ENCODE measurements at places on chromosomes 12 and 14.

- DNase-seq: peak; percentile 39
Observed at GRCh38 chr12:21697904-21698630, 40.4 kb upstream of the LDHB start.

- no peak for DNase-seq
Observed at GRCh38 chr12:106644335-106645073, 61.7 kb downstream of the RFX4 start.

- DNase-seq: no peak
Observed at GRCh38 chr12:41289501-41289900, 101.4 kb downstream of the PDZRN4 start.

DNA sequence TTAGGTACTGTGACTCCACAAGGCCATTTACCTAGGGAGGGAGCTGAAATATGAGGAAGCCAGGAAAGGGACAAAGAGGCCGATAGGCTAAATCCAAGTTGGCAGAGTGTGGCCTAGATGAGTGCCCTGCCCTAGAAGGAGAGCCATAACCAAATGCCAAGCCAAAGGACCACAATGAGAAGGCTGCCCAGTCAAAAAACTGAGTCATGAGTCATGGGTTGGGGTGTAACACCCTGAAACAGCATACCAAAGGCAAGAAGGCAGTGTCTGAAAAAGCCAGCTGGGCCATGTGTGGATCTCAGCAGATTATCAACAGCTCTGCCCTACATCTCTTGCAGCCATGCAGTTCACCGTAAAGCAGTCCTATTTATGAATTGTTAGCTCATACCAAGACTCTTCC lies 171.7 kb downstream of the PHLDA1 start:
- no peak for DNase-seq

DNA sequence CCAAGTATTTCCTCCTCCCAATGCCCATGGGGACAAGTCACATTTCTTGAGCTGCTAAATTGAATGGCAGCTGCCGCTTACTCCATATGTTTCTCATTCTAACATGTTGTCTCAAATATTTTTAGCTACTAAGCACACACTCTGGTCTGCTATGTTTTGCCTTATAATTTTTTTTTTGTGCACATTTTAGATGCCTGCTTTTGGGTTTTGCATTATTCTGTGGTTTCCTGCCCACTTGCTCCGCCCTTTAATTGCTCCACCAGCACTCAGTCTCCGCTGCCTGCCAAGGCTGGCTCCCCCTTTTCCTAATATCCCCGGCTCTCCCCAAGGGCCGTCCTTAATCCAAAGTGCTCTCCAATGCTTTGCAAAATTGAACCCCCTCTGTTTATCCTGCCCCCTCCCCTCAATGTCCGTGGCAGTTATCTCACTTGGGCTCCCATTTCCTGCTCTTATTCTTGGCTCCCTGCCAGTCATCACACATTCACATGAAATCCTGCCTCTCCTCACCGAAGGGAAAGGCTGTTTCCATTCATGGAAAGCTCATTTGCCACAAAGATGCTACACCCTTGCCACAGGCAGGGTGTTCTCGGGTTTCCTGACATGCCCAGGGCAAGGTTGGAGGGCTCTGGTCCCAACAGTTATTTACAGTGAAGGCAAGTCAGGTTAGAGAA lies 79.4 kb downstream of the C12orf75 start:
- DNase-seq: no peak

GRCh38 chr12:105960319-105961083 lies 178.3 kb downstream of the NUAK1 start:
- no peak for DNase-seq

DNA sequence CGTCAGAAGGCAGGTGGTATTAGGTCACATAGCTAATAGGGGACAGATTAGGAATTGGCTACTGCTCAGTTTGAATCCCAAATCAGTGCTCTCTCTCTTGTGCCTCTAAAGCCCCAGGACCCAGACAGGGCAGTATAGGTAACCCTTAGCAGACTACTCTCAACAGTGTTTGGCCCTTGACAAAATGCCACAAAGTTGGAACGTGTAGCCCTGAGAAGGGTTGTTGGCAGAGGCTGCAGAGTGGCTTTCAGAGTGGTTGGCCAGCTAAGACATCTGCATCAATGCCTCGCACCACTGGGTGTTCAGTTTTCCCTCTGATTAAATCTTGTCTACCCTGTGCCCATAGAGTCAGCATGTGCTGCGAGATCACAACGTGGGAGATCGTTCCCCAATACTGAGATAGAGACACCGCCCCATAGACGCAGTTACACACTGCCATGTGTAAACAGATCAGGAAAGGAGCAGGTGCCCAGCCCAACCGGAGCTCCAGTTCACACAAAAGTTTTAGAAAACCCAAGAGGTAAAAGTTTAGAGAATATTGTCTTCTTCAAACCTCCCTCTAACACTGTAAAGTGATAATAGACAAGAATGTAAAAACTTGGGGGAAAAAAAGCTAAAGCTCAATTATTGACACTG lies 48.3 kb downstream of the EML1 start:
- no peak for DNase-seq

GRCh38 chr14:23661542-23661941 lies 25.4 kb downstream of the DHRS2 start:
- no peak for DNase-seq

DNA sequence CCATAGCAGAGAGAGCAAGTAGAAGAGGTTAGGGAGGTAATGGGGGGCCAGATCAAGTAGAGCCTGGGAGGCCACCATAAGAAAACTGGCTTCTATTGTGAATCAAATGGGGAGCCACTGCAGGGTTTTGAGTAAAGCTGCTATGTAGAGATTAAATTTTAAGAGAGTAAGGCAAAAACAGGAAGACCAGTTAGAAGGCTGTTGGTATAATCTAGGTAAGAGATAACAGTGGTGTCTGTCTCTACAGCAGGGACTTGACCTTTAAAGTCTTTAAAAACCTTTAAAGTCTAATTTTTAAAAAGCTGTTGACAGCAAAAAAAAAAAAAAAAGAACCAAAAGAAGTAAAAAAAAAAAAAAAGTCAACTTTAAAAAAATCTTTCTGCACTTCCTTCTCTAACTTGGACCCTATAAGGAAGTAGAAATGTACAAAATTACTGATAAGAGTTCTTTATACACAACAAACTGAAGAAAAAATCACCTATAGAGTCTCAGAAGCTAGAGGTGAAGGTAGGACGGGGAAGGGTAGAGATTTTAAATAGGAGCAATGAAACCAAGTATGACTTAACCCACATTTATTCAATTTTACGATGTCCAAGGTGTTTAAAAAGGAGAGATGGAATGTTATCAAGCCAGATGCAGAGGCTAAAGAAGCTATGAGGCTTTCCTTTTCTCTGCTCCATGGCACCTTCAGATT lies 26.1 kb downstream of the SGPP1 start:
- no peak for DNase-seq

GRCh38 chr14:64510825-64511671 lies 6.5 kb downstream of the ZBTB1 start:
- DNase-seq: peak; percentile 85

GRCh38 chr14:77838831-77839511 lies 39.1 kb downstream of the ADCK1 start:
- DNase-seq: no peak

DNA sequence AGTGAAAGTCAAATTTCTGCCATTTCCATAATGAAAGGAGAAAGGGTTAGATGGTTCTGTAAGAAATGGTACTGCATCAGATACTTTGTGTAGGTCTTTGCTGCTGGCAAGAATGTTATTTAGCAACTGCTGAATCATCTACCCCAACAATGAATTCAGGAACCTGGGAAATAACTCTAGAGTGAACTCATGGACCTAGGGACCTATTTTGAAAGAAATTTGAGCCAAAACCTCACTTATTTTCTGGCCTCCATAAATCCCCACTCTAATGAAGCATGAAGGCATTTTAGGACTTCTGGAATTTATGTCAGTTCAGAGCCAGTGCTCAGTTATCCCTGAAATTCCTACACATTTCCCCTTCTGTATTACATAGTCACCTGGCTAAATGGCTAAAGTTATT lies 50.9 kb upstream of the CPNE8 start:
- no peak for DNase-seq

GRCh38 chr12:79546466-79547043 lies 144.2 kb downstream of the PAWR start:
- DNase-seq: no peak

- no peak for DNase-seq
Observed at GRCh38 chr12:96514328-96514727, 25.0 kb downstream of the CFAP54 start.

- DNase-seq: peak; percentile 57
Observed at GRCh38 chr14:105419195-105420091, at the start of gene MTA1. Gene MTA1 (plus strand): TSS chr14:105419827. CDS start chr14:105420036, 209 bp downstream.

- DNase-seq: peak; percentile 82
Observed at GRCh38 chr14:52355016-52355431, 40.9 kb downstream of the PTGER2 start.

- no peak for DNase-seq
Observed at GRCh38 chr12:2644683-2645405, 149.9 kb upstream of the FKBP4 start.

DNA sequence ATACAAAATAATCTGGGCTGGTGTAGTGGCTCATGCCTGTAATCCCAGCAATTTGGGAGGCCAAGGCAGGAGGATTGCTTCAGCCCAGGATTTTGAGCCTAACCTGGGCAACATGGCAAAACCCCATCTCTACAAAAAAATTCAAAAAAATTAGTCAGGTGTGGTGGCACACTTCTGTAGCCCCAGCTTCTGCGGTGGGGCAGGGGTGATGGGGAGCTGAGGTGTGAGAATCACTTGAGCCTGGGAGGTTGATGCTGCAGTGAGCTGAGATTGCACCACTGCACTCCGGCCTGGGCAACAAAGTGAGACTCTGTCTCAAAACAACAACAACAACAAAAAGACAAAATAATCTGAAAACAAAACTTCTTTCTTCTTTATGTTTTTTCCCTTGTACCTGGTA lies 66.0 kb downstream of the TC2N start:
- DNase-seq: no peak

DNA sequence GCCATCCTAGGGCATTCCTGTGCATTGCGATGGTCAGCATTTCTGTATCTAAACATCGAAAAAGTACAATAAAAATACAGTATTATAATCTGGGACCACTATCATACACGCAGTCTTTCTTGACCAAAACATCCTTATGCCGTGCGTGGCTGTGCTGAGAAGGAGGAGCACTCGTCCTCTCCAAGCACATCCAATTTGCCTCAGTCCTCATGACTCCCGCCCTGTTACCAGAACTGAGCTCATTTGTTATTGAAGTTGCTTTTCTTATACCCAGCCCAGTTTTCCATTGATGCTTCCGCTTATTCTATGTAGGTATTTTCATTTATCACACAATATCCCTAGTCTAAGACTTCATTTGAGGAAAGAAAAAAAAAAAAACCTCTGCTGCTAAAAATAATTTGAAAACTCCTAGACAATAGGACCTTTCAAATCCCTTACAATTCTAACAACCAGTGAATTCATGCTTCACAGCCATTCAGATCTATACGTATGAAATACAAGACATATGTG lies 236.9 kb upstream of the PLEKHG7 start:
- DNase-seq: no peak

GRCh38 chr12:110311903-110312302 lies 30.9 kb downstream of the ATP2A2 start:
- no peak for DNase-seq

DNA sequence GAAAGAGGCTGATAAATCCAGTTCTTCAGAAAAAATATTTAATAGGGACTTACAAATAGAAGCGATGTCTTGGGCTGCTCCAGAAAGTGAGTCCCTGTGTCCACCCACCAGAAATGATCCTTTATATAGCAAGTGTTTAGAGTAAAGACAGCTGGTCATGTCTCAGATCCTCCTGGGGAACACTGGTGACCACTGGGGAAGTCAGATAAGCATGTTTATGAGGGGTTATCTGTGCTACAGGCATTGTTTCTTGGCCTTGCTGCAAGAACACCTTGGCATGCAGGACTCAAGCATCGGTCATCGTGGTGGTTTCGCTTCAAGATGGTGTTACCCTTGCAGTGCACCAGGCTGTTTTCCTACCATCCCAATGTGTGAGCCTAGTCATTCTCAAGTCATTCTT lies 27.2 kb downstream of the CPM start:
- DNase-seq: no peak

- no peak for DNase-seq
Observed at GRCh38 chr12:113921430-113921829, 44.7 kb downstream of the RBM19 start.

DNA sequence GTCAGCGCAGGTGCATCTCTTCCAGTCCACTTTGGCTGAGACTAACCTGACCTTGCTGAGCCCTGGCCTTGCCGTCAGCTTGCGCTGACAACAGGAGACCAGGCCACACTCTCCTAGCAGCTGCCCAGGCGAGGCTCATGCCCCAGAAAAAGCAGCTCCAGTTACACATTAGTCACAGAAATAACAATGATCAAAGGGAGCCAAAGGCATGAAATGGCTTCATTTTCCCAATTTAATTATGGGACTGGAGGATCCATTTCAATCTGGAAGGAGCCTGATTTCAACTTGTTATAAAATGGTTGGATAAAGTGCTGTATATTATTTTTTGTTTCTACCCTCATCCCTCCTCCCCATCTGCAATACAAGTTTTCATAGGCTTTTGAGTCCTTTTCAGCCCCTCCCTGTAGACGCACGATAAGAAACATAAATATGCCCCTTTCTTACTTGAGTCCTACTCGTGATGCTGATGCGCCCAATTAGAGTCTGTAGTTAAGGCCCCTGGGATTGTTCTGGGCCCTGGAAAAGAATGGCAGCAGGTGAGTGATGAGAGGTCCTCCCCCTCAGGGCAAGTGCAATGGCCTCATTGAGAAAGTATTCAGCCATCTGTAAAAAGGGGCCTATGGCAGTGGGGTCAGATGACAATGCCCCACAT lies 376.0 kb downstream of the C12orf75 start:
- DNase-seq: no peak

GRCh38 chr12:76874491-76875190 lies 4.2 kb downstream of the CSRP2 start:
- DNase-seq: no peak
